ENCODE measurements at places on chromosomes 6 and 20. TPM values are rescaled to one million over a fixed set of nuclear protein-coding genes. Genes with fewer than 3 reads are reported as not detected.

DNA sequence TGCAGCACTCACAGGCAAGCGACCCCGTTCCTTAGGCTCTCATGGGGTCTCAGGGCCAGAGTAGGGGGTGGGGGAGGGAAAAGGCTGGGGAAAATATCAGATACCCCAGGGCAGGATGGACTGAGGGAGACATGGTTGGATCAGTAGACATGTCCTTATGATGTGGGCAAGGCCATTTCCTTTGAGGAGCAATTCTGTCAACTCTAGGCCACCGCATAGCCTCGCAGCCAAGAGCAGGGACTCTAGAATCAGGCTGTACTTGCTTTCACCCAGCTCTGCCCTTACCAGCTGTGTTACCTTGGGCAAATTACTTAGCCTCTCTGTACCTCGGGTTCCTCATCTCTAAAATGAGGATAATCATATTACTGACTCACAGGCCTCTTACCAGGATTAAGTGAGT lies 2.2 kb upstream of the MAPK13 start:
- DNase-seq: no peak

GRCh38 chr20:50959543-50960126 lies 1.0 kb downstream of the MOCS3 start:
- no peak for DNase-seq

DNA sequence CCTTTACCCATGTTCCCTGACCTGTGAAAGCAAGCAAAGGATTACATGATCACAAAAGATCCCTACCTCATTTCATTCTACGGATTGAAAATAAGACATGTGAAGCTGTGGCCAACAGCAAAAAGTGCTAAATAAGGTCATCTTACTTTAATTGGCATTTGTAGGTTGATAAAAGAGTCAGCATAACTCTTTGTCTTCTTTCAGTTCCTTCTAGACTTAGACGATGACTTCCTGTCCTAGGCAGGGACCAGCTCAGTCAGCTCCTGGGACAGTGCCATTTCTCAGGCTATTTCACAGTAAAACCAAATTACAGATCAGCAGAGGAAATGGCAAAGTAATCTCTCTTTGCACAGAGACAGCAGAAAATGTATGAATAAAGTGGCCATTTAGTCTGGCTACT lies 480.7 kb downstream of the RFPL4B start:
- DNase-seq: no peak

DNA sequence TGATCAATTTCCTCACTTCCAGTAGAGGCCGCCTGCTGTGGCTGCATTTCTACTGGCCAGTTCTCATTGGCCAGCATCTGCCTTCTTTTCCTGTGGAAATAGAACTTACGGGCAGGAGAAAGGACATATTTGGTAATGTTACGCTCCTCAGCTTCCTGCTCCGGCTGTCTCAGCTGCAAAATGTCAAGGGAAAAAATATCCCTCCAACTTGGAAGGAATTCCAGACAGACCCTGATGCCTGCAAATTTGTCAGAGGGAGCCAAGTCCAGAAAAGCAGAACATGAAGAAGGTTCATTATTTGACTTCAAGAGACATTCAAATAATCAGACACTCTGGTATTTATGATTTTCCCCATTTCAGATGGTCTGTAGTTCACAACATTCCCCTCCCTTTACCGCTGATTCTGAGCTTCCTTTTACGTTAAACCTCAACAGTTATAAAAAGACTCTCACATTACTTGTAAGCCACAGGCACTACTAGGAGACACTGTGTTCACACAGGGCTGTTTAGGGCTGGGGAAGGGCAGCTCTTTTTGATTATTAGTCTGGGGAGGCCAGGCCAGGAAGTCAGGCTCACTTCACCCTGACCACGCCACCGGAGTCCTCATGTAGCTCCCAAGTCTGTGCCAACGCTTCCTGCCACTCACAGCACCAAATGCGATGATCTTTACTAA lies 179.6 kb upstream of the CCN2 start:
- DNase-seq: peak; percentile 65

- no peak for DNase-seq
Measured at GRCh38 chr6:109854541-109855308, 123.4 kb upstream of the GPR6 start.

GRCh38 chr6:24972311-24972958 lies 36.7 kb upstream of the RIPOR2 start:
- DNase-seq: no peak

DNA sequence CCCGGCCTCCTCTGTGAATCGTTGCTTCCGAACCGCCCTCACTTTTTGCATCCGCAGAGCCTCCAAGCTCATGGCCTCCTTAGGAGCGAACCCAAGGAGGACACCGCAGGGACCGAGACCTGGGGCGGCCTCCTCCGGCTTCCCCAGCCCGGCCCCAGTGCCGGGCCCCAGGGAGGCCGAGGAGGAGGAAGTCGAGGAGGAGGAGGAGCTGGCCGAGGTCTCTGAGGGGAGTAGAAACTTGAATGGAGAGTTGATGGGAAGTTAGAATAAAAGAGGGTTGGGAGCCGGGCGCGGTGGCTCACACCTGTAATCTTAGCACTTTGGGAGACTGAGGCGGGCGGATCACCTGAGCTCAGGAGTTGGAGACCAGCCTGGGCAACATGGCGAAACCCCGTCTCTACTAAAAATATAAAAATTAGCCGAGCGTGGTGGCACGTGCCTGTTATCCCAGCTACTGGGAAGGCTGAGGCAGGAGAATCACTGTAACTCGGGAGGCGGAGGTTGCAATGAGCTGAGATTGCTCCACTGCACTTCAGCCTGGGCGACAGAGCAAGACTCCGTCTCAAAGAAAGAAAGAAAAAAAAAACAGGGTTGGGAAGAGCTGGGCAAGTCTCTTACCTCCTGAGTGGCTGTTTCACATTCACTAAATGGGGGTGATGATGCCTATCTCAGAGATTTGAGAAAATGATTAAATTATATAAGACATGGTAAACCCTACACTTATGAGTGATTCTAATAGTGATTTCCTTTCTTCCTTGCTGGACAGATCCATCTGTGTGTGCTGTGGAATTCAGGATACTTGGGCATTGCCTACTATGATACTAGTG lies 805 bp downstream of the MSH5 start:
- no peak for DNase-seq

The EYA2 gene
- total RNA-seq: 3.5 TPM

The CALHM4 gene
- total RNA-seq: not detected

DNA sequence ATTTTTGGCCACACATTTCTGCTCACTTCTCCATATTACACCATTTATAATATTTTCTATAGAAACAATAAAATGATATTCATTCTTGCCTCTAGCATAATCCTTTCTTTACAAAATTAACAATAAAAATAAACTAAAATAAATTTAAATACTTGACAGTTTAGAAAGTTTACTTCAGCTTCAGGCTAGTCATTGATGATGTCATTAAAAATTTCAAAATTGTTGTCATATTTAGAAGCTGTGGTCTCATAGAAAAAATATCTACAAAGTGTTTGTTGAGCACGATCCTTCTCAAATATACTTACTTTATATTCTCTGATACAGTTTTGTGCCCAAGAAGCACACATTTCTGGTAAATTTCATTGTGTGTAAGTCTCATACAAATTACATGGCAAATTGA lies 717.4 kb upstream of the CITED2 start:
- DNase-seq: no peak

GRCh38 chr6:19714434-19715166 lies 122.6 kb upstream of the ID4 start:
- DNase-seq: no peak

- no peak for DNase-seq
Measured at GRCh38 chr20:56245761-56246160, 2.8 kb upstream of the MC3R start.

GRCh38 chr20:16555754-16556153 lies 17.5 kb downstream of the KIF16B start:
- DNase-seq: no peak

DNA sequence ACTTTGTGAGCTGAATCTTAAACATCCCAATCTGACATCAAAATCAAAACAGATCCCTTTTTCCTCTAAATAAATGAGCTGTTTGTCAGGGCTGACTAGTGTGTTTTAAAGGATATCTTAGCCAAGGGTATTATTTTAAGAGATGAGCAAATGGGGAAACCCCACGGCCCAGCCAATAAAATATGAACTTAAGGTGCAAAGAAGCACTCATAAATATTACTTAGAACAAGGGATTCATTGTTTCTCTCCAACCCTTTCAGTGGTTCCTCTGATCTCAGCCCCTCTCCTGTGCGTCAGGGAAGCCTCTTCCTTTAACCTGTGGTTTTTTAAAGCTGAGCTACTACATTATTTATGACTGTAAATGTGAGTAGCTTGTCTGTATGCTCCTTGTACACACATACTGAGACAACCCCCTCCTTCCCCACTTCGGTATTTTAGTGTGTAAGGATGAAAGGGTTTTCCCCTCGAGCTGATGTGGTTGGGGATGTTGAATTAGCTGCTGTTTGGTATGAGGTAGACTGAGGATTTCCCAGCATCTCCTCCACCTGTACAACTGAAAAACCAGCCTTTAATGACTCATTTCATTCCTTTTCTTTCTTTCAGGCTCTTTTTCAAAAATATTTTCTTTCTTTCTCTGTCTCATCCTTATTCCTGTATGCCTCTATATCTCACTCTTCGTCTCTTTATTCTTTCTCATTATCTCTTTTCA lies 6.5 kb downstream of the BMP5 start:
- DNase-seq: no peak

DNA sequence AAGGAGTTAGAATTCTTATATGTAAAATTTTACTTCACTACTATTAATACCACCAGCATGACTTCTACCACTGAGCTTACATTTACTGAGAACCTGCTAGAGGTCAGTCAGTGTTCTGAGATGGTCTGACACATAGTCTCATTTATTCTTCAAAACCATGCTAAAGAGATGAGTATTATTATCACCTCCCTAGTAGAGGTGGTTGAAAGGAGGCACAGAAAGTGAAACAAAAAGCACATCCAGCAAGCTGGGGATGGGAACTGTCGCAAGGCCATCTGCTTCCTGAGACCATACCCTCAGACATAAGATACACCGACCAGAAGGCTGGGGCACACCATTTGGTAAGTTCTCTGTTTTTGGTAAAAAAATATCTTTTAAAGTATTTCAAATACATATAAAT lies 137.7 kb downstream of the INSM1 start:
- no peak for DNase-seq

- DNase-seq: no peak
Measured at GRCh38 chr20:19758133-19758500, at the start of gene RIN2. Gene RIN2 (plus strand): TSS chr20:19758258. CDS start chr20:19889602, 131,344 bp downstream.

DNA sequence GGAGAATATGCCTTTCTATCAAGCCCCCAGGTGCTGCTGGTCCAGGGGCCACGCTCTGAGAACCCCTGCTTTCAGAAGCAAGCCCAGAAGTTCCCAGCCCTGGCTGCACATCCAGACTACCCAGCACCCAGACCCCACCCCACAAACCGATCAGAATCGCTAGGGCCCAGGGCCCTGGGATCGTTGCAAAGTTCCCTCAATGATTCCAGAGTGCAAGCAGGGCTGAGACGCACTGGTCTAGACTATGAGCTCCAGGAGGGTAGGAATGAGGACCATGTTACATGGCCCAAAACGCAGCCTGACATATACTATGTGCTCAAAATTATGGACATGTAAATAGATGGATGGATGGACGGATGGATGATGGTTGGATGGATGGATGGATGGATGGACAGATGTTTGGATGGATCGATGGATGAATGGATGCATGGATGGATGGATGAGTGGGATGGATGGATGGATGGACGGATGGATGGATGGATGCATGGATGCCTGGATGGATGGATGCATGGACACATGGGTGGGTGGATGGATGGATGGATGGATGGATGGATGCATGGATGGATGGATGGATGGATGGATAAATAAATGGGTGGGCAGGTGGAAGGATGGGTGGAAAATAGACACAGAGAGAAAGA lies 194.1 kb downstream of the PREX1 start:
- no peak for DNase-seq

DNA sequence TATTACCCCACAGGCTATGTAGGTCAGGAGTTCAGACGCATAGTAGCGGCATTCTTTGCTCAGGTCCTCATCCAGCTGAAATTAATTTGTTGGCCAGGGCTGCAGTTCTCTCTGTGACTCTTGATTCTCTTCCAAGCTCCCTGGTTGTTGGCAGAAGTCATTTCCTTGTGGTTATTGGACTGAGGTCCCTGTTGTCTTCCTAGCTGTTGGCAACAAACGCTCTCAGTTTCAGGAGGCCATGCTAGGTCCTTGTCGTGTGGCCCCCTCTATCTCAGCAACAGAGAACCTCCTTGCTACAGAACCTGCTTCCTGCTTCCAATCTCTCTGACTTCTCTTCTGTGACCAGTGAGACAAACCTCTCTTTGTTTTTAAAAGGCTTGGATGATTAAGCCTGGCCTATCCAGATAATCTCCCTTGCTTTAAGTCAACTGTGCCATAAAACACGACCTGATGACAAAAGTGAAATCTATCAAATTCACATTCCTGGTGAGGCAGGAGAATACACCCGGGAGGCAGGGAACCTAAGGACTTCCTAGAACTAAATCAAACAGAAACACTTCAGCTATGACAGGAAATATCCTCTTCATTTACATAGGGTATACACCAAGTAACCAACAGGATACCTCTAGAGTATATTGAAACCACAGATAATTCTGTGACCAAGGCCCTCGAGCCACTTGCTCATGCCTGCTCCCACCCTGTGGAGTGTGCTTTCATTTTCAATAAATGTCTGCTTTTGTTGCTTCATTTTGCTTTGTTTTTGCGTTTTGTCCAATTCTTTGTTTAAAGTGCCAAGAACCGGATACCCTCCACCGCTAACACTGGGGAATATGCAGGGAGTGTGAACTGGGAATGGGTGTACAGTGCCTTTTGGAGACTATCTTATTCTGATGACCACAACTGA lies 196.0 kb downstream of the BTBD3 start:
- DNase-seq: no peak

The SIRPD gene
- total RNA-seq: not detected

GRCh38 chr20:62721511-62722370 lies 13.1 kb downstream of the NTSR1 start:
- no peak for DNase-seq

GRCh38 chr6:160951187-160952030 lies 40.2 kb upstream of the MAP3K4 start:
- no peak for DNase-seq

The HLA-DQA1 gene
- total RNA-seq: 4.5 TPM

The ISM1 gene
- total RNA-seq: 25.1 TPM

GRCh38 chr6:89819336-89820130 lies at the start of gene MDN1:
Gene MDN1 (minus strand): TSS chr6:89819794. CDS start chr6:89819607, 187 bp downstream.
- peak; percentile 66 for DNase-seq

DNA sequence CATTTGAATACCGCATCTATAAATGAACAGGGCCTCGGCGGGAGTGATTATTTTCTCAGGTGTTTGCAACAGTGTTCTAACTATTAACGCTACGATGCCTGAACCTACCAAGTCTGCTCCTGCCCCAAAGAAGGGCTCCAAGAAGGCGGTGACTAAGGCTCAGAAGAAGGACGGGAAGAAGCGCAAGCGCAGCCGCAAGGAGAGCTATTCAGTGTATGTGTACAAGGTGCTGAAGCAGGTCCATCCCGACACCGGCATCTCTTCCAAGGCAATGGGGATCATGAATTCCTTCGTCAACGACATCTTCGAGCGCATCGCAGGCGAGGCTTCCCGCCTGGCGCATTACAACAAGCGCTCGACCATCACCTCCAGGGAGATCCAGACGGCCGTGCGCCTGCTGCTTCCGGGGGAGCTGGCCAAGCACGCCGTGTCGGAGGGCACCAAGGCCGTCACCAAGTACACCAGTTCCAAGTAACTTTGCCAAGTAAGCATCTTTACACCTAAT lies 70.9 kb downstream of the HFE start:
- DNase-seq: no peak

The ENPP5 gene
- 2.7 TPM for total RNA-seq

GRCh38 chr6:94163877-94164276 lies 744.5 kb upstream of the EPHA7 start:
- no peak for DNase-seq

- no peak for DNase-seq
Measured at GRCh38 chr6:36376183-36376582, 11.3 kb downstream of the ETV7 start.

GRCh38 chr20:62752181-62752670 lies 43.6 kb downstream of the NTSR1 start:
- no peak for DNase-seq
